A549 treated with Mapracorat at 1 μM for 4 hours (cell line): ENCODE measurements at places on chromosomes 6 and 20. TPM values are rescaled to one million over a fixed set of nuclear protein-coding genes. Genes with fewer than 3 reads are reported as not detected.

The MPIG6B gene
- total RNA-seq = not detected in 5 replicates

The TNFRSF21 gene
- total RNA-seq = 14.5 to 16.9 TPM (median 16.0 TPM) in 5 replicates

The SGK2 gene
- total RNA-seq = 6.7 to 8.7 TPM (median 7.0 TPM) in 5 replicates

The BPIFB4 gene
- not detected in 5 replicates for total RNA-seq

The FUT9 gene
- not detected in 5 replicates for total RNA-seq

The PGC gene
- total RNA-seq = not detected in 5 replicates

The NRSN1 gene
- not detected in 5 replicates for total RNA-seq

The MLN gene
- total RNA-seq = not detected in 5 replicates

The TMEM217 gene
- total RNA-seq = 0.33 to 0.71 TPM (median 0.43 TPM) in 5 replicates

The PRSS16 gene
- total RNA-seq = 2.8 to 3.5 TPM (median 2.9 TPM) in 5 replicates

The MOCS3 gene
- total RNA-seq = 5.7 to 6.4 TPM (median 6.2 TPM) in 5 replicates

The TPD52L1 gene
- 47.3 to 52.0 TPM (median 47.9 TPM) in 5 replicates for total RNA-seq

The RARS2 gene
- 19.4 to 21.9 TPM (median 20.4 TPM) in 5 replicates for total RNA-seq

The ZNF76 gene
- 7.7 to 10.6 TPM (median 9.4 TPM) in 5 replicates for total RNA-seq

The CLPSL2 gene
- total RNA-seq = 0.79 to 1.4 TPM (median 0.94 TPM) in 4 of 5 replicates, not detected in the other

The TFAP2D gene
- not detected in 5 replicates for total RNA-seq

The NFATC2 gene
- 7.5 to 10.4 TPM (median 8.6 TPM) in 5 replicates for total RNA-seq

The STMND1 gene
- total RNA-seq = not detected in 5 replicates

The CTCFL gene
- total RNA-seq = not detected in 5 replicates

The HINT3 gene
- 5.9 to 6.8 TPM (median 6.1 TPM) in 5 replicates for total RNA-seq

The BPIFB1 gene
- total RNA-seq = 0.10 to 0.17 TPM in 2 of 5 replicates, not detected in the others

The SAMD10 gene
- not detected in 5 replicates for total RNA-seq

The TMEM14C gene
- total RNA-seq = 142 to 160 TPM (median 151 TPM) in 5 replicates

The NKAPL gene
- total RNA-seq = not detected in 5 replicates

The IL20RA gene
- total RNA-seq = not detected in 5 replicates
